CD4-positive, alpha-beta T cell (primary cell): ENCODE measurements at places on chromosomes 6 and 20.

DNA sequence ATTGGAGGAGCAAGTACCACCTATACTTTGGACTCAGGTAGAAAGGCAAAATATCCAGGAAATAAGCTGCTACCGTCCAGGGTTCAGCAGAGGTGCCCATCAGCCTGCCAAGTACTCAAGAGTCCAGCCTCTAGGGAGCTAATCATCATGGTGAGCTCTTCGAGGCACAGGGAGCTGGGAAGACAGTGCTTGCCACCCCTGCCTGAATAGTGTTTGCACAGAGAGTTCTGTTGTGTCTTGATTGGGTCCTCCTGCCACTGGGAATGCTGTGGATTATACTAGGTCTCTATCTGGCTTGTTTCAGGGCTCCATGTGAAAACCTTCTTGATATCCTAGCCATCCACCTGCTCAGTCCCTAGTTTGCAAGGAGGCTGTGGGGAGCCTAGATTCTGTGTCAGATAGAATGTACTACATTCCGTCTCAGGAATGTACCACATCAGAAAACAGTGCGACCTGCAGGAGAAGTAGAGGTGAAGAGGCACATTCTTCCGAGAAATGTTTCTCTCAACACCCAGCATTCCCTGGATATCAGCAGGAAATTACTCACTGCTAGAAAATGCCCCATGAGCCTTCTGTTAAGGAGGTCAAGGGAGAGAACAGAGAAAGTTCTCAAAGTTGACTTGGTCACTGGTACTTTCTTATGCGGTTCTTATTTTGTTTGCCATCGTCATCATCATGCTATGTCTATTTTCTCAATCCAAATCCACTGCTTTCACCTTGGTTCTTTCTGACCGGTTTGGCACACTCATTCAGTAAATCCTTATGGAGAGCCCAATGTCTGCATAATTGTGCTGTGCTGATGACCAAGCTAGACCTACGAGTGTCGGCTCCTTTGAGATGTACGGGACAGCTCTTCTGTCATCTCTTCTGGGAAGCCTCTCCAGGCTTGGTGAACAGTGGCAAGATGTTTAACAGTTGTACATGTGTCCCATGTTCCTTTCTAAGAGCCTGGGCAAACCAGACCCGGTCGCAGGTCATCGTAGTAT is 30.7 kb downstream of the PTPN1 start:
- DNase-seq, result no peak

DNA sequence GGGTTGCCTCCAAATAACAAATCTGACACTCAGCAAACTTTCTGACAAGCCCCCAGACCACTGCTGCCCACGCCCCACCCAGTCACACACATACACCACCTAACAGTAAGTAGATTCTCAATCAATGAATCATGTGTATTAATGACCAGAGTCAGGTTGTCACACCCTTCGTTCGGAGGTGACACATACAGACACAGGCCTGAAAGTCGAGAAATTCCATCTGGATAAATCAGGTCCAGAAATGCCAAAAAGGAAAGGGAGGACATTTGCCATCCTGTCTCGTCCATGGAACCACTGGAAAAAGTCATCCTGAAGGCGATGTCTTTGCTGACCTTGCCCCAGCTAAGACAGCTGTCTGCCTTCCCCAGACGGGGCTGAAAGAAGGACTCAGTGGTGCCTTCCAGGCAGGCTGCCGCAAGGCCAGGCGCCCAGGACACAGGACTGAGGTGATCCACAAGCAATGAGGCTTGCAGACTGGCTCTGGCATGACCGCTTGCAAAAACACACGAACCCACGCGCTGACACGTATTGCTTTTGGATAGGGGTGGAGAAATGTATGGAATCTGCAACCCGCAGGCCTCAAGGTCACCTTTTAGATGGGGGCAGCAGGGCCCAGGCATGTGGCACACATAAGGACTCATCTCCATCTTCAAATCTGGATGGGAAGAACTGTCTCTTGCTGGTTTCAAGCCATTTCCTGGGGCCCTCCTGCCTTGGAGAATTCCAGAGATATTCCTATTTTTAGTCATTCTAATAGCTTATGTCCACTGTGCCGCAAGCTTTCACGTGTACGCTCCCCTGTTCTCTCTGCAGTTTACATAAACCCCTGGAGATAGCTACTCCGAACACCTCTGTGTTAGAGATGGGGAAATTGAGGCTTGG is 9.0 kb downstream of the NFATC2 start:
- no peak for DNase-seq

- DNase-seq, result no peak
Observed at GRCh38 chr20:63964412-63964811, 5.3 kb downstream of the ZNF512B start.

- DNase-seq, result no peak
Observed at GRCh38 chr6:110114004-110114403, 65.5 kb downstream of the WASF1 start.

GRCh38 chr6:150391890-150392289 is 23.1 kb downstream of the IYD start:
- DNase-seq, result no peak

- no peak for DNase-seq
Observed at GRCh38 chr6:167589615-167589940, 237.1 kb upstream of the AFDN start.

- DNase-seq, result no peak
Observed at GRCh38 chr20:38170826-38171674, 6.0 kb upstream of the TGM2 start.

- DNase-seq, result no peak
Observed at GRCh38 chr6:37272834-37273566, 15.1 kb upstream of the TMEM217 start.

- no peak for DNase-seq
Observed at GRCh38 chr6:89139509-89140346, 6.1 kb upstream of the PM20D2 start.

- no peak for DNase-seq
Observed at GRCh38 chr6:145017516-145017915, 717.8 kb downstream of the EPM2A start.

- DNase-seq, result no peak
Observed at GRCh38 chr6:4905826-4906225, 98.0 kb downstream of the RPP40 start.

DNA sequence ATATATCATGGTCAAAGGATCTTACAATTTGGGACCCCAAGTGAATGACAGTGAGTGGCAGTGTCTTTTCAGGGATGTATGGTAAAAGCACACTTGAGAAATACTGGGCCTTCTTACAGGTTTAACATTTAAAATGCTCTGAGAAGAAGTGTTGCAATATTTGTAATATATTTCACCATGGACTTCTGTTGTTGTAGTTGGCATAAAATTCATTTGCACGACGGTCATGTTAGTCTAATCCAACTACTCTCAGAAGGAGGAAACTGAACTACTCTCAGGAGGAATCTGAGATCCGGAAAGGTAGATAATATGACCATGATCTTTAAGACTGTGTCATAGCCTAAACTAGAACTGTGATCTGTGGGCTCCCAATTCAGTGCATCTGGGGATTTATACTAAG is 700.1 kb downstream of the HDGFL1 start:
- no peak for DNase-seq

DNA sequence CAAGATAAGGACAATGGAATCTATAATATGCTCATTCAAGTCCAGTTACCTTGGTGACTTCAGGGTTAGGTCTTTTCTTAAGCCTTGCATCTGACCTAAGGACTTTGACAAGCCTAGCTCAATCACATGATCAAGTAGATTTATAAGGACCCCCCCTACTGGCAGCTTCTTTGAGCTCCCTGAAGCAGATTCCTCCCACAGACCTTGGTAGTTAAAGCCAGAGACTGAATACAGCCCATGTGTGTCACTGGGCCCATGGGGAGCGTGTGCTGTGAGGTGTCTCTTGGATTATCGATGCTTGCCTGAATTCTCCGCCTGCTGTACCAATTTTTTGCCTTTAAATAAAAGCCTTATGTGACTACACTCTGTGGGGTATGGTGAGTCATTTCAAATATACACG is 372.7 kb upstream of the RGS17 start:
- no peak for DNase-seq
